ENCODE measurements at places on chromosomes 7 and 10.

DNA sequence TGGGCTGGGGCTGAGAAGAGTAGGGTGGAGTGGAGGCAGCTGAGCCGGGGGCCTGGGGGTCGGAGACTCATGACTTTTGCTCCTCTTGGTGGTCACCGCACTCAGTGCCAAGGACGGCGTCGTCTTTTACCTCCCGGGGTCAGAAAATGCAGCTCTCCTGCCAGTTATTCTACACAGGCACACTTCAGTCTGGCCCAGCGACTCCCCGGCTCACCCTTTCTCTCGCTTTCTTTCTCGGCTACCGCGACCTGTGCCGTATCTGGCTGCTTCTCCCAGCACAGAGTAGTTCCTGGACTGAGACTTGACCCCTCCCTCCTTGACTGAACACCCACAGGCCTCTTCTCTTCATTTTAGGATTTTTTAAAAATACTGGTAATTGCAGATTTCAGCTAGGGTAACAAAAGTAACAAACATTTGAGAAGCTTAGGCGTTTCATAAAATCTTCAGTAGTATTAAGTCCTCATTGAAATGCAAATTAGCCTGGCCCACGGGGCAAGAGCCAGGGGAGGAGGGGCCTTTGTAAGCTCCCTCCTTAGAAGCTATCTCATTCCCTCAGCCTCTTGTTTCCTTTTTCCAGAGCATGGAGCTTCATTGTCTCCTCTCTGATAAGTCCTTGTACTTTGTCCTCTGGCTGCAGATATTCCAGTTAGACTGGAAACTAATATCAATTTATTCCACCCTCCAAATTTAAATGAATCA, 1.1 kb upstream of the PRLHR start:
- no peak for DNase-seq

GRCh38 chr7:131606346-131607290, 50.2 kb upstream of the PODXL start:
- DNase-seq: no peak

- no peak for DNase-seq
These were observed 92.9 kb downstream of the SFMBT2 start for GRCh38 chr10:7317786-7318446.

- DNase-seq: no peak
These were observed 1.4 kb downstream of the PARD3 start for GRCh38 chr10:34813626-34814222.

DNA sequence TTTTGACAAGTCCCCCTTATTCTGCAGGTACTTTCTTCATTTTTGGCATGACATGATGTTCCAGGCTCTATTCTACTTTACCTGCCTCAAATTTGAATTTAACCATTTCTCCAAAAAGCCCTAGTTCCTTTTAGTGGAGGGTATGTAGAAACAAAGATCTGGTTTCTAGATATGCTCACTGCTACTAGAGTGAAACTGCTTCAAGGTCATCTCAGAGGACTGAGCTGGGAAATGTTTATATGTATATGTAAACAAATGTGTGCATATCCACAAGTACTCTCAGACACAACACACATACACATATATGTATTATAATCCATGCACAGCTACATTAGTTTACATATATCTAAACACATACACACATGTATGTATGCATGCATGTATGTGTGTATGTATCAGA, 69.1 kb downstream of the ICA1 start:
- no peak for DNase-seq

GRCh38 chr10:129697463-129698247, 230.6 kb downstream of the MGMT start:
- DNase-seq: no peak

DNA sequence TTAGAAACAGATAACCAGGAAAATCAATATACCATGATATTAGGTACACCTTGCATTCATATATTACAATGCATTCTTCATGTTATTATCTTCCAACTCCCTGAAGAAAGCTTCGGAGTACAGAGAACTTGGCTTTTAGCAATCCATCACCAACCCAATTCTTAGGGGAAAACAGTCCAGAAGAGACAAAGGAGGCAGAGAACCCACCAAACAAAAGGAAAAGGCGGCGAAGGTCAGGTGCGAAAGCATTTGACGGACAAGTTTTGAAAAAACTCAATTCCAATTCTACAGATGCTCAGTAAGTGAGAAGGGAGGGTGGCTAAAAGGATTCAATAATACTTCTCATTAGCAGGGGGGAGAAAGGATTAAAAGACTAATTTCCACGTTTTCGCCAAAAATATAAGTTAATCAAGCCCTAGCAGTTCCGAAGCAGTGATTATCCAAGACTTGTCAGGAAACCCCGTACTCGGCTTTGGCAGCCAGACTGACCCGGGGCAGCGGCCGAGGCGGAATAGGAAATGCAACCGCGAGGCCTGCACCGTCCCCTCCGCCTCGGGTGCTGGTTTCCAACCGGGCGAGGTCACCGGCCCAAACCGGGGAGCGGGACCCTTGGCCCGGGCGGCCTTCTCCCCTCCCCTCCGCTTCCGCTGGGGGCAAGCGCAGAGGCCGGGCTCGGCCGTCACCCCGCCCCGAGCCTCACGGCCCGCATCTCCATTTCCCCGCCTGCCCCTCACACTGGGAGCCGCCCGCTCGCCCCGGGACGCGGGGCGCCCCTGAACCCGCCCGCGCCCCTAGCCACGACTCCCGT, 747 bp downstream of the GDI2 start:
- peak; percentile 27 for DNase-seq

- no peak for DNase-seq
These were observed 49.0 kb downstream of the PIK3AP1 start for GRCh38 chr10:96671211-96671890.

DNA sequence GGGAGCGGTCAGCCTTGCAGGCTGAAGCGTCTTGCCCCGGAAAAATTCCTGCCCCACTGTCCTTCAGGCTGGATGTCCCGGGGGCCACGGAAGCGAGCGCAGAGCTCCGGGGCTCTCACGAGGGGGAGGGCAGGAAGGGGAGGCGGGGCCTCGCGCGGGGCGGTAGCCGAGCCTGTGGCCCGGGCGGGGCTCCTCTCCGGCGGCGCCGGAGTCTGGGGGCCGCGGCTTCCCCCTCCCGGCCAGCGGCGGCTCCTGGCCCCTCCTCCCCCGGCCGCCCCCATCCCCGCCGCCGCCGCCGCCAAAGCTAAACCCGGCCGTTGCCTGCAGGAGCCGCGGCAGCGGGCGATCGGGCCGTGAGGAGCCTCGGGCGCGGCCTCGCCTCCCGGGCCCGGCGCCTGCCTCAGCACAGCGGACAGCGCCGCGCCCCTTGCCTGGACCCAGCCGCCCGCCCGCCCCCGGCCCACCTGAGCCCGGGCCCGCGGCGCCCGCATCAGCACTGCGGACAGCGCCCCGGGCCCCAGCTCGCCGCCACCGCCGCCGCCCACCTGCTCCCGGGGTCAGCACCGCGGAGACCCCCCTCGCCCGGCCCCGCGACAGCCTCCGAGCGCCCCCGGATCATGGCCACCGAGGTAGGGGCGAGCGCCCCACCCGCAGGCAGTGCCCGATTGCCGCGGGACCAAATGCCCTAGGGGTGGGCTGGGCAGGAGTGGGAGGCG, at the start of gene GOLGA7B:
Gene GOLGA7B, plus strand, starts transcription at position 157 of the 716 bp plus-strand sequence. Its CDS starts 461 bp downstream, at position 618.
- peak; percentile 53 for DNase-seq

GRCh38 chr7:81618396-81619014, 151.3 kb downstream of the HGF start:
- no peak for DNase-seq

GRCh38 chr7:81810476-81811155, 40.8 kb upstream of the HGF start:
- DNase-seq: no peak

GRCh38 chr10:46096446-46096845, 50.4 kb upstream of the MSMB start:
- DNase-seq: no peak
